ENCODE measurements at places on chromosomes 7 and 10.

GRCh38 chr7:148433521-148434180, 156.9 kb upstream of the C7orf33 start:
- DNase-seq = no peak

GRCh38 chr10:668786-669485, 20.5 kb downstream of the DIP2C start:
- no peak for DNase-seq

GRCh38 chr10:33421789-33422462, 87.5 kb upstream of the NRP1 start:
- DNase-seq = peak; percentile 29

GRCh38 chr10:80185578-80186299, 19.6 kb downstream of the ANXA11 start:
- DNase-seq = no peak

GRCh38 chr10:62873866-62874265, 57.7 kb upstream of the EGR2 start:
- DNase-seq = no peak
